ENCODE measurements at places on chromosomes 12 and 14. TPM values are rescaled to one million over a fixed set of nuclear protein-coding genes. Genes with fewer than 3 reads are reported as not detected.

- no peak for DNase-seq
These were observed 16.9 kb upstream of the KRR1 start for GRCh38 chr12:75528272-75528671.

DNA sequence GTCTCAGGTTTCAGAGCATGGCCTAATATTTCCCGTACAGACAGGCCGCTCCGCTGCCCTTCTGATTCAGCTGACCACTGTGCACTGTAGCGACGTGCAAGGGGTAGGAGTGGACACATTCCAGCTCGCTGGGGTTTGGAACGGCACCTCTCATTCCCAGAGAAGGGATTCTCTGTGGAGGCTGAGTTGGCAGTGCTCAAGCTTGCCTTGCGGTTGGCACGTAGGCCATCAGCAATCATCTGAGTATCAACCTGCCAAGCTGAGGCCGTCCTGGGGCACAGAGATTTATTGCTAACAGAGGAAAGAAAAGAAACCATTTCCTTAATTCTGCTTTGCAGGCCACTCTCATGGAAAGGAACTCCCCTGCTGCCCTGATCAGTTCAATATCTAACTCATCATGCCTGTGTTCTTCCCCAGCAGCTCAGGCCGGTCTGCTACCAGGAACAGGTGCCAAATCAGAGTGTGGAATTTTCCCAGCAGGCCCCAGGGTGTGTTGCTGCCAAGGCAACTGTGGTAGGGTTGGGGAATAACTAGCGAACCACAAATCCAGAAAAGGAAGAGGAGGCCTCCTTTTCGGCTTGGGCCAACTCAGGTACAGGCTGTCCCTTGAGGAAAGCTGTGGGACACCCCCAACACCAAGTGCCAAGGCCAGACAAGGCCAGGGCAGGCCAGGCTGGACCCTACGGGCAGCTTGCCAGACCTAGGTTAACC, 92.5 kb downstream of the SSPN start:
- no peak for DNase-seq

- DNase-seq = peak; percentile 94
These were observed 39.8 kb downstream of the ELK3 start for GRCh38 chr12:96233939-96234461.

GRCh38 chr14:102220031-102220430, 80.3 kb downstream of the WDR20 start:
- DNase-seq = no peak

DNA sequence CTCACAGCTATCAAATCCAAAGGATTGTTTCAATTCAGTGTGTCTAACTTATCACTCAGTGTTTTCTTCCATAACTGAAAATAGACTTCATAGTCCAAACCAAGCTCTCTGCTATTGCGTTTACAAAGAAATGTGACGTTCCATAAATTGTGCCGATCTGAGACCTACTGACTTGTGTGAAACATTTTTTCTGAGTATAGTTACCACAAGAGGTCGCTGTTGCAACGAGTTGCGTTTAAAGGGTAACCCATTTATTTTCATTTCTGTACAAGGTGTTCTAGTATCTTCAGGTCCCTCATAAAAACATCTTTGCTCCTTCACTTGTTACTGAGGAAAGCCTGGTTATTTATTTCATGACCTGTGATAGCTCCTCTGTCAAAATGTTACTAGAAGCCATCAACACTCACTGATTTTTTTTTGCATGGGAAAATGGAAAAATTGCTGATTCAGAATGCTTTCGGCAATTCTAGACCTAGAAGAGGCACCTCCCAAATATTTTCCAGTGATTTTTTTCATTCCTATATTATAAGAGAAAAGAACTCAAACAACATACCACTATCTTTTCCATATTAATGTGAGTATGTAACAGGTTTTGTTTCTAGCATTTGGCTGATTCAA, 60.9 kb upstream of the OR4E1 start:
- DNase-seq = no peak

The ACTR10 gene
- polyA plus RNA-seq = 105 TPM

DNA sequence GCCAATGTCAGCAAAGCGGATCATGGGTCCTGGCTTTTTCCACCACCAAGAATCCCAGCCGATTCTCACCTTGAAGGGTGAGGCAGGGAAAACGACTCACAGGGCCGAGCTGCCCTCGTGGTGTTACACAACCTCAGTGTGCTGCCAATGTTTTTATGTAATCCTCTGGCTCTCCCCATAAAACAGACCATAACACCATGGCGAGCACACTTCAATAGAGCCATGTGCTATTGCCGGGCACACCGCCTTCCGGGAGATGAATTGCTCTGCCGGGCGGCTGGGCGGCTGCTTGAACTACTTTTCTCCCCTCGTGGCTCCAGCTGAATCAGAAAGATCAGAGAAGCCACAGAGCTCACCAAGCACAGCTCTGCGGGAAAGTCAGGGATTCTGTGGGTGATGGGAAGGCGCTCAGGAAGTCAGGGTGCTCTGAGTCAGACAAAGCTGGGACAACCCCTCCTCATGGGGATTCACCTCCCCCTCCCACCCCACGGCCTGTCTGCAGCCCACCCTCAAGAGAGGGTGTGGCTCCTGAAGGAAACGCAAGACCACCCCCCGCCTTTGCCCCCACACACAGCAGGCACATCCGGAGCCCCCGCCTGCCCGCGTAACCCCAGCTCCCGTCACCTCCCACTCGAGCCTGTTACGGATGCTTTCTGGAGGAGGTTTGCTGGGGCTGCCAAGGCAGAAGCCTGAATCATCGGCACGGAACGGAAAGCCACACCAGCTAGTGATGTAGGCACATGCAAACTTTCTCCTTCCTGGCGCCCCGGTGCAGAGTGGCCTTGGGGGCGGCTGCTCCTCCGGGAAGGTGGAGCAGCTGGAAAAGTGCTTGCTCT, 1.8 kb downstream of the GALNT9 start:
- DNase-seq = peak; percentile 75

All from ovary (tissue), 10 donors.